ENCODE measurements at places on chromosomes 7 and 10.

GRCh38 chr7:1013581-1013980 is 30.6 kb downstream of the CYP2W1 start:
- DNase-seq, result no peak

DNA sequence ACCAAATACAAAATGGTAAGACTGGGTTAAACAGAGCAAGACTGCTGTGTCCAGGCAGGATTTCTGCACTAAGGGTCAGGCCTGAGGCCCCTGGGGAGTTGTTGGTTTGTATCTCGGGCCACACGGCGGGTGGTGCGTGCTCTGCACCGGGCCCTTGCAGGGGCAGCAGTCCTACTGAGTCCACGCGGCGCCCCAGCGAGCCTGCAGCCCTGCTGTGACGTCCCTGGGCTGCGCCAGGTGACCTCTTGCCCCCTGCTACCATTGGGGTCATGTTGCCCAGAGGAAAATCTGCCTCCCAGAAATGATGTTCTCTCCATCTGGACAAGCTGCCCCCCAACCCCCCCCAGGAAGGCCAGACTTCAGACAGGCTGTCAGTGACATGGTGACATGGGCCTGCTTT is 281.5 kb downstream of the CELF2 start:
- no peak for DNase-seq

DNA sequence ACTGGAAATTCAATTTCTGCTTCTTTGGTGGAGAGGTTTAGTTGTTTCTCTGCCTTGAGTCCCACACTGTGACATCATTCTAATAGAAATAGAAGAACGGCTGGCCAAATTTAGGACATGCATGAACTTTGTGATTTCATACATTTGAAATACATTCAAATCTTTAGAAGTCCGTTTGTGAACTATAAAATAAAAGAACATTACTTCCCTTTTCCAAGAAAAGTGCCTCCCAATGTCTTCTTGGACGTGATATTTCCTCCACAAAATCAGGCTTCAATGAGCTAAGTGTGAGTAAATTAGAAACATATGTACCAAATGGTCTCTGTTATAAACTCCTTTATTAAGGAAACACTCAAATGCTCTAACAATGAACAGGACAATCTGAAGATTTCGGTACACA is 314.5 kb upstream of the AKR1E2 start:
- peak; percentile 73 for DNase-seq

- DNase-seq, result peak; percentile 72
Observed at GRCh38 chr10:117005026-117005526, at the start of gene SHTN1. Gene SHTN1 (minus strand): TSS chr10:117005187. CDS start chr10:117005079, 108 bp downstream.

- DNase-seq, result no peak
Observed at GRCh38 chr7:23285657-23286646, 13.2 kb upstream of the MALSU1 start.

GRCh38 chr7:117009705-117010361 is 56.5 kb downstream of the ST7 start:
- no peak for DNase-seq

GRCh38 chr10:7411671-7412128 is 866 bp upstream of the SFMBT2 start:
- no peak for DNase-seq

DNA sequence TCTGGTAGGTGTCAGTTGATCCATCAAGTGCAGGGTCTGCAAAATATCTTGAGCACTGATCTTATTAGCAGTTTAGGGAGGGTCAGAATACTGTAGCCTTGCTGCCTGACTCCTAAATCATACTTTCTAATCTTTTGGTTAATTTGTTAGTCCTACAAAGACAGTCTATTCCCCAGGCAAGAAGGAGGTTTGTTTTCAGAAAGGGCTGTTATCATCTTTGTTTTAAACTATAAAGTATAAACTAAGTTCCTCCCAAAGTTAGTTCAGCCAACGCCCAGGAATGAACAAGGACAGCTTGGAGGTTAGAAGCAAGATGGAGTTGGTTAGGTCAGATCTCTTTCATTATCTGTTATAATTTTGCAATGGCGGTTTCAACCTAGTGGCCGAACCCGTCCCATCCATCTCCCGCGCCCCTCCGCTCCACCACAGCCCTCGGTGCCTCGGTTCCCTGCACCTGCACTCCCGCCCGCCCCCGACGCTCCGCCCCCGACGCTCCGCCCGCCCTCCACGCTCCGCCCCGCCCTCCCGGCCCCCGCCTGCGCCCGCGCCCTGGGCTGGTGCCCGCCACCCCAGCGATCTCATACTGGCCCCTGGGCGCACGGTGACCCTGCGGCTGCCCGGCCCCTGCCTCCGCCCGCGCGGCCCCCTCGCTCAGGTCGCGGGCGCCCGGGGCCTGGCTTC is at the start of gene ADCK2:
ADCK2 (plus strand) TSS at position 564 of the 681 bp plus-strand sequence. CDS start 386 bp downstream, outside the sequence.
- DNase-seq, result no peak

- DNase-seq, result no peak
Observed at GRCh38 chr10:12027539-12027938, 15.1 kb downstream of the UPF2 start.

DNA sequence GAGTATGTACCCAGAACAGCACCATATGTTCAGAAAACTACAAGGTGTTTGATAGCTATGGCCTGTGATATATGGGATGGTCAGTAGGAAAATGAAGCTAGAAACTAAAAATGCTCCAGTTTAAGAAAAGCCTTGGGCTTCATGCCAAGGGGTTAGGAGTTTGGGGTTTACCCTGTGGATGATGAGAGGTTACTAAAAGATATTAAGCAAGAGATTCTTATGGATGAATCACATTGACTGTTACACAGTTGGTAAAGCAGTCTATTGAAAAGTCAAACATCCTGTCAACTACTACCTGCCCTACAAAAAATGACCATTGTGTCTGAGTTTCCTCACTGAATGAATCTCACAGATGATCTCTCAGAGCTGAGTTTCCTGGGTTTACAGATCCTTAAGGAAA is 166.2 kb upstream of the INHBA start:
- DNase-seq, result no peak

DNA sequence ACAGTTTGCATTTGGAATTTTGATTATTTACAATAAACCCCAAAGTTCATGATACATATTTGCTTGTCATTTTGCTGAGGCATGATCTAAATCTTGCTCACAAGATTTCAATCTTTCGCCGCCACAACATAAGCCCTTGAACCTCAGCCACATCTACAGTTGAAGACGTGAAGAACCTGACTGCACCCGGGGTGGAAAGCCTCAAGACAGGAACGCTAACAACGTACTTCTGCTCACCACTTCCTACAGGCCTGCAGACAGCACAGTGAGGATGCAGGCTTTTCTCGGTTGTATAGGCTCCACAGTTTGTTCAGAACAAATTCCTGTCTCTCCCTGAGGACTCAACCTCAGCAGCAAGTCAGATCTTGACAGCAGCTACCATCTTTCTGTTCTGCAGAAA is 393.8 kb upstream of the PRKCQ start:
- DNase-seq, result no peak

- DNase-seq, result no peak
Observed at GRCh38 chr10:61781969-61782403, 119.3 kb downstream of the CABCOCO1 start.

DNA sequence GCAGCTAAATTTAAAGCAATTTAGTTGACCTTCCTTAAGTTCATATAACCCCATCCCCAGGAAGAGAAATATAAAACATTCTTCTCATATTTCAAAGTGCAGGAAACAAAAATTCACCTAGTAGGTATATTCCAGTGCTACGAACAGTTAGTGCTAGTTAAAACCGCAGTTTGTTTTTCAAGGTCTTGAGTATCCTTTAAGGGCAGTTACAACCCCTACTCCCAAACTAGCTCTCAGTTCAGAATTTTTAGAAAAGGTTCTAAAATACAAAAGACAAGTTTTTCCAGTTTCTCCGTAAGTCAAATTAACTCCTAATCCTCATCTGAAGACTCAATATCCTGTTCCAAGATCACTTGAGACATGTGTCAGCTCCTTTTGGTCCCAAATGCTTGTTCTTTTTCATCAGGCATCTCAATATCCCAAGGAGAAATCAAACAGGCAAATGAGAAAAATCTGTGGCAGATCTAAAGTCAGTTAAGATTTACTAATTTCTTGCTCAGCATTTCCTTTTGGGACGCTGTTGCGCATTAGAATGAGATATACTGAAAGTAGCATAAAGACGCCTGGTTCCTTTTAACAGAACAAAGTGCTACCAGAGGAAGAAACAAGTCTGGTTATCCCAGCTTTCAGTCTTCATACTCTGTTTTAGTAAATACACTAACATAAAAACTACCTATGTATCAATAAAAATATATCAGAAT is 51.8 kb downstream of the ARHGAP12 start:
- DNase-seq, result no peak

- no peak for DNase-seq
Observed at GRCh38 chr10:12156367-12157123, 27.1 kb downstream of the SEC61A2 start.

DNA sequence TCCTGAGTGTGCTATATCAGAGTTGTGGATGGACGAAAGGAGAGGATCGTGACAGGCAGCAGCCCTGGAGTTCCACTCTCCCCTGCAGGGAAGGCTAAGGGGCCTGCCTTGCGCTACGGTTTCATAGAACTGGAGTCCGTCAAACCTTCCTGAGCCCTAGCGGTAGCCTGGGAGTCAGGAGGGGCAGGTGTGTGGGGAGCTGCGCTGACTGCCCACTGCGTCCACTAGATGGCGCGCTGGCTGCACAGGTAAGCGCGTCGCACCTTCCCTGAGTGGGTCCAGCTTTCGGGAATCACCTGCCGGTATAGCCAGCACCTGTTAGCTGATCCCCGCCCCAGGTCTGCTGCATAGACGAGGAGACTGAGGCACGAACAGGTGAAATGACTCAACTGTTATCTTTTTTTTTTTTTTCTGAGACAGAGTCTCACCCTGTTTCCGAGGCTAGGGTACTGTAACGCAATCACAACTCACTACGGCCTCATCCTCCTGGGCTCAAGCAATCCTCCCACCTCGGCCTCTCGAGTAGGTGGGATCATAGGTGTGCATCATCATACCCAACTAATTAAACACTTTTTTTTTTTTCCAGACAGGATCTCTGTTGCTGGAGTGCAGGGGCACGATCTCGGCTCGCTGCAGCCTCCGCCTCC is 20.2 kb upstream of the BAIAP2L1 start:
- peak; percentile 32 for DNase-seq

GRCh38 chr7:117008886-117009531 is 55.7 kb downstream of the ST7 start:
- no peak for DNase-seq

DNA sequence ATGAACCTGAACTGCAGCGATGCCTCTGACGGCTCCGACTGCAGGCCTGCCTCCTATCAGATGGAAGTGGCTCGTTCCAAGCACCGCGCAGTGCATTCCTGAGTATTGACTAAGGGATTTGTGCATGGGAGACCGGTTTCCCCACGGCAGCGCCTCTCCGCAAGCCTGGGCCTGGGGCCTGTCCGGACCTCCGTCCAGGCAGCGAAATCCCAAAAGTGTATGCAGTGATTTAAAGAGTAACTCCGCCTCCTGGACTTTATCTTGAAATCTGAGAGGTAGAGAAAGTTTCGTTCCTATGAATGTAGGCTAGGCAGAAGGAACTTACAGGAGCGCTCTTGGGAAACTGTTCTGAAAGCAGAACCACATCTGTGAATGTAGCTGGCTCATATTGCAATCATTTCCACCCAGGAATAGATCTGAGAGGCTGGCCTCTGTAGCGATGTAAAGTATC is 106.2 kb upstream of the CELF2 start:
- peak; percentile 78 for DNase-seq

- DNase-seq, result no peak
Observed at GRCh38 chr7:37709631-37710509, 26.3 kb downstream of the GPR141 start.

All from right lung (tissue), 10 donors.